A673 (cell line): ENCODE measurements at places on chromosomes 4 and X. TPM values are rescaled to one million over a fixed set of nuclear protein-coding genes. Genes with fewer than 3 reads are reported as not detected.

GRCh38 chr4:127307996-127308395 lies 324.8 kb upstream of the INTU start:
- H3K27ac ChIP-seq, result no peak overlapping the region
- no peaks in the 10 kb centered on the region for H3K27me3 ChIP-seq
- no peak for DNase-seq
- H3K4me1 ChIP-seq, result no peaks in the 10 kb centered on the region
- no peaks in the 10 kb centered on the region for H3K36me3 ChIP-seq

- H3K4me3 ChIP-seq, result no peak overlapping the region
- H3K27me3 ChIP-seq, result no peaks in the 10 kb centered on the region
- peak overlapping the region; percentile 56 for H3K27ac ChIP-seq
- H3K36me3 ChIP-seq, result peaks cover 79% of the 10 kb centered on the region
- DNase-seq, result no peak
Measured at GRCh38 chrX:2714551-2714950, 23.5 kb downstream of the CD99 start.

SLC10A7 gene
- total RNA-seq, result 37.1 and 41.1 TPM in 2 replicates

IBSP gene
- total RNA-seq, result not detected in 2 replicates

GAGE12E gene
- total RNA-seq, result not detected in 2 replicates

FGFBP1 gene
- not detected in 2 replicates for total RNA-seq

- H3K4me3 ChIP-seq, result peak overlapping the region; percentile 25
- H3K27ac ChIP-seq, result no peak overlapping the region
- H3K27me3 ChIP-seq, result no peaks in the 10 kb centered on the region
Measured at GRCh38 chr4:152591396-152591795, 55.5 kb upstream of the FBXW7 start.

C4orf50 gene
- total RNA-seq, result not detected in 2 replicates

P2RY10 gene
- not detected in 2 replicates for total RNA-seq
